ENCODE measurements at places on chromosomes 5 and 9.

DNA sequence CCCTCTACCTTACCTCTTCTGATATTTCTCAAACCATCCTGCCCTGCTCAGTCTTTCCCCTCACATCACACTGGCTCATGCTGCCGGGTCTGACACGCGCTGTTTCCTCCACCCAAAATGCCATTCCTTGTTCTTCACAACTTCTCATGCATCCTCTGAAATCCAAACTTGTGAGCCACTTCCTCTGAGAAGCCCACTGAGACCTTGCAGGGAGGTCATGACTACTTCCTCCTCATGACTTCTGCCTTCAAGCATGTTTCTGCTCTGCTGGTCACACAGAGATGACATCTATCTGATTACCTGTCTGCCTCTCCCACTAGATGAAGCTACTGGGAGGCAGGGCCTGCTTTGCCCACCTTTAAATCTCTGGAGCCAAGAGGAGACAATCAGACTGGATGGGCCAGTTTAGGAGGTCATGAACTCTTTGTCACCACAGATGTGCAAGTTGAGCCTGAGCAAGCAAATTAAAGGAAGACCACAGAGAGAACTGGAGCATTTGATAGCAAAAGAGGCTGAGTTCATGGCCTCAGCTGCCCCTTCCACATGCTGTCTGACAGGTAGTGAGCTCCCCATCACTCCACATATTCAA, 119.8 kb upstream of the TBC1D2 start:
- no peaks in the 10 kb centered on the region for H3K36me3 ChIP-seq
- peaks cover 25% of the 10 kb centered on the region for H3K4me1 ChIP-seq
- peak overlapping the region; percentile 78 for H3K27ac ChIP-seq

- H3K36me3 ChIP-seq: no peaks in the 10 kb centered on the region
- H3K4me3 ChIP-seq: no peak overlapping the region
- no peak overlapping the region for H3K27ac ChIP-seq
Measured at GRCh38 chr9:134007150-134007549, 15.0 kb upstream of the VAV2 start.

DNA sequence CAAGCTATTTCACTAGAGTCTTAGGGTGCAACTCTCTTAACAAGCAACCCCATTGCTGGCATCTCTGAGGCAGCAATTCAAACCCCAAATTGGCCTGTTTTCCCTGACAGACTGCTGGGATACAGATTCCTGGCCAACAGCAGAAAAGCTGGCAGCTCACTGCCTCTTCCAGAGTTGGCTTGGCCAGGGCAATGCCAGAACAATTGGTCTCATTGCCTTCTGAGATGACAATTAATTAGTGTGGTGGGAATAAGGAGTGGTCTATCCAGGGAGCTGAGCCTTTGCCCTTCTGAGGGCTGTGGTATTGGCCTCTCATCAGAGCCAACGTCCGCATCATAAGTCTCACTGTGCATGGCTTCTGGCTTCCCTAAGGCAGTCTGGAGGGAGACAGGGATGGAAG, 183.2 kb downstream of the GNAQ start:
- no peak overlapping the region for H3K27ac ChIP-seq
- H3K4me1 ChIP-seq: peaks cover 10% of the 10 kb centered on the region
- H3K4me3 ChIP-seq: no peak overlapping the region
- no peak for DNase-seq
- H3K27me3 ChIP-seq: no peaks in the 10 kb centered on the region
- H3K36me3 ChIP-seq: peaks cover 3% of the 10 kb centered on the region

- H3K27ac ChIP-seq: no peak overlapping the region
- peak; percentile 11 for DNase-seq
- H3K4me3 ChIP-seq: peak overlapping the region; percentile 58
Measured at GRCh38 chr9:23821375-23822181, 4.5 kb downstream of the ELAVL2 start.

- no peak overlapping the region for H3K27ac ChIP-seq
- H3K4me3 ChIP-seq: no peak overlapping the region
- H3K27me3 ChIP-seq: peaks cover 30% of the 10 kb centered on the region
- no peak for DNase-seq
- H3K4me1 ChIP-seq: peaks cover 5% of the 10 kb centered on the region
- no peaks in the 10 kb centered on the region for H3K36me3 ChIP-seq
Measured at GRCh38 chr5:171672556-171672955, 113.1 kb upstream of the SMIM23 start.

DNA sequence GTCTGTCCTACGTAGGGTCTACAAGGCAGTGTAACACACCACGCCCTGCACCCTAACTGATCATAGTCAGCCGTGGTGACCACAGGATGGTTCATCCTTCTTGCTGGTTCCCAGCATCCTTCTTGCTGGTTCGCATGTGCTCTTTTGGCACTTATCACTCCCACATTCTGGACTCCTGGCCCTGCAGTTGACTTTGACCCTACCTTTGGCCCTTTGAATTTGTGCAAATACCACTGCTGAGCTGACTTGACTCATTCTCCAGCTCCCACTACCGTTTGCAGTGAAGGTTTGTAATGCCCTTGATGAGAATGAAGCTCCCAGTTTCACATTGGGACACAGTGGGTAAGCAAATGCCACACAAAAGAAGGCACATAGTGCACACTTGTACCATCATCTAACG, 33.8 kb downstream of the PALM2AKAP2 start:
- peaks cover 12% of the 10 kb centered on the region for H3K4me1 ChIP-seq
- no peaks in the 10 kb centered on the region for H3K27me3 ChIP-seq
- no peak overlapping the region for H3K4me3 ChIP-seq
- no peak overlapping the region for H3K27ac ChIP-seq

GRCh38 chr9:38421498-38422211, 2.6 kb downstream of the IGFBPL1 start:
- H3K36me3 ChIP-seq: no peaks in the 10 kb centered on the region
- H3K27me3 ChIP-seq: peaks cover 63% of the 10 kb centered on the region
- no peak for DNase-seq
- peaks cover 14% of the 10 kb centered on the region for H3K4me1 ChIP-seq
- H3K27ac ChIP-seq: no peak overlapping the region
- H3K4me3 ChIP-seq: no peak overlapping the region

GRCh38 chr5:175795959-175796358, 75.4 kb upstream of the CPLX2 start:
- no peaks in the 10 kb centered on the region for H3K36me3 ChIP-seq
- peaks cover 12% of the 10 kb centered on the region for H3K4me1 ChIP-seq
- H3K27ac ChIP-seq: no peak overlapping the region
- H3K27me3 ChIP-seq: peaks cover 33% of the 10 kb centered on the region

- H3K27ac ChIP-seq: no peak overlapping the region
- DNase-seq: peak; percentile 89
- no peaks in the 10 kb centered on the region for H3K27me3 ChIP-seq
- no peaks in the 10 kb centered on the region for H3K36me3 ChIP-seq
- peaks cover 2% of the 10 kb centered on the region for H3K4me1 ChIP-seq
Measured at GRCh38 chr9:613771-614347, 227.6 kb upstream of the DMRT1 start.

DNA sequence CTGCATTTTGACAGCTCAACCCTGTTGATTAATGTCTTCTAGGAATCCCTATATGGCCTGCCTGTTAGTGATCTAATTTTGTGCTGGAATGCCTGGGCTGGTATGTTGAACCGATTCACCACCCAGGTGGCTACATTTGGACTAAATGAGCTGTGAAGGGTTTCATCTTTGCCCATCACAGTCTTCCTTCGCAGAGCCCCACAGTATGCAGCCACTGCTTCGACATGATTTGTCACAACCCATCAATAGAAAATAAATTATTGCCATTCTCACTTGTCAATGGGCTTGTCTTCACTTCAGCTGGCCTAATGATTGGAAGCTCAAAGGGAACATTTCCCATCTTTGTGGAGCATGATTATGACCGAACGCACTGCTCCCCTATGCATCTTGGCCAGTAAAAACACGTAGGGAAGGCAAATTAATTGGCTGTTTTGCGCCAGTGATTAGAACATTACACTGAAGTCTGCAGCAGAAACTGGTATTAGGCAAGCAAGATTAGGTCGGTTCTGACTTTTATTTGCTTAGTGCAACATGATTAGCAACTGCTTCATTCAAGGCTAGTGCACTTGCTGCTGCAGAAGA, 408.5 kb downstream of the KIAA0825 start:
- H3K27ac ChIP-seq: peak overlapping the region; percentile 0
- H3K4me3 ChIP-seq: no peak overlapping the region
- H3K36me3 ChIP-seq: no peaks in the 10 kb centered on the region
- H3K27me3 ChIP-seq: no peaks in the 10 kb centered on the region

DNA sequence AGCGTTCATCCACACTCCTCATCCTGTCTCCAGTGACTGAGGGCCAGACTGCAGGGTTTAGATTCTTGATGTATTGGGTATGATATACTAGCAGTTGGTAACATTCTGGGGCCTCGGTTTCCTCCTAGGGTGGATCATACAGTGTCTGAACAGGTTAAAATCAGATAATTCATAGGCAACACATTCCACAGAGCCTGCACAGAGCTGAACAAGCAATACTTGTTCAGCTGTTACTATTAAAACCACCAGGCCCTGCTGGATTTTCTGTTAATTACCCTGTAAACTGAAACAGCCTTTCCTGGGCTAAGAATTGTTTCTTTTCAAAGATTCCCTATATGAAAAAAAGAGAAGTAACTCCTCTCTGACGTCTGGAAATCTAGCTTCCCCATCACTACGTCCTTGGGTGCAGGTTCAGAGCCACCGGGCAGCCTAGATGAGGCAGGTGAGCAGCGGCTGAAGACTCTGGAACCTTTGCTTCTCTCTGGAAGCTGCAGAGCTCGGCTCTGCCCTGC, 1313.5 kb upstream of the WWC1 start:
- H3K27ac ChIP-seq: no peak overlapping the region
- H3K4me1 ChIP-seq: peaks cover 11% of the 10 kb centered on the region
- H3K4me3 ChIP-seq: peak overlapping the region; percentile 69
- H3K36me3 ChIP-seq: no peaks in the 10 kb centered on the region
- DNase-seq: no peak

GRCh38 chr5:128920345-128921215, 44.7 kb upstream of the SLC27A6 start:
- H3K4me1 ChIP-seq: no peaks in the 10 kb centered on the region
- H3K4me3 ChIP-seq: no peak overlapping the region
- H3K27ac ChIP-seq: no peak overlapping the region
- DNase-seq: peak; percentile 90

- H3K36me3 ChIP-seq: no peaks in the 10 kb centered on the region
- no peaks in the 10 kb centered on the region for H3K27me3 ChIP-seq
- H3K27ac ChIP-seq: no peak overlapping the region
Measured at GRCh38 chr5:72647806-72648205, 140.6 kb upstream of the ZNF366 start.

DNA sequence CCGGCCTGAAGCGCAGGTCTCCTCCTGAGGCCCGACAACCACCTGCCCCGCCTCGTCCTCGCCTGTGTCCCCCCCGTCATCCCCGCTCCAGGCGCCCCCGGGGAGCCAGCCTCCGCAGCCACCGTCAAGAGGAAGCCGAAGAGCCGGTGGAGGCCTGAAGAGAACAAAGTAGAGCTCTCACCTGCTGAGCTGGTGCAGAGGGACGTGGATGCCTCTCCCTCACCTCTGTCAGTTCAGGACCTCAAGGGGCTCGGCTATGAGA, 169.9 kb downstream of the HINT1 start:
- H3K4me3 ChIP-seq: no peak overlapping the region
- H3K27ac ChIP-seq: no peak overlapping the region
- H3K4me1 ChIP-seq: no peaks in the 10 kb centered on the region
- H3K36me3 ChIP-seq: no peaks in the 10 kb centered on the region
- DNase-seq: no peak

- no peak overlapping the region for H3K4me3 ChIP-seq
- no peaks in the 10 kb centered on the region for H3K36me3 ChIP-seq
- no peak for DNase-seq
- no peak overlapping the region for H3K27ac ChIP-seq
- H3K4me1 ChIP-seq: no peaks in the 10 kb centered on the region
Measured at GRCh38 chr9:87831159-87831558, 51.5 kb upstream of the SPATA31E1 start.

Data from mesenchymal stem cell (in vitro differentiated cells and primary cell).